Activated T-helper 1 cell treated with anti-CD3 and anti-CD28 coated beads, Interleukin-12 subunit alpha, Interleukin-12 subunit beta, Interleukin-2, Interleukin-4 antibody, amounts not matched to agents 30 ng/mL and 10 ng/mL and 1 ng/mL, durations not matched to agents 14 hours and 24 hours and 36 hours (primary cell): ENCODE measurements at places on chromosomes 12 and 14.

DNA sequence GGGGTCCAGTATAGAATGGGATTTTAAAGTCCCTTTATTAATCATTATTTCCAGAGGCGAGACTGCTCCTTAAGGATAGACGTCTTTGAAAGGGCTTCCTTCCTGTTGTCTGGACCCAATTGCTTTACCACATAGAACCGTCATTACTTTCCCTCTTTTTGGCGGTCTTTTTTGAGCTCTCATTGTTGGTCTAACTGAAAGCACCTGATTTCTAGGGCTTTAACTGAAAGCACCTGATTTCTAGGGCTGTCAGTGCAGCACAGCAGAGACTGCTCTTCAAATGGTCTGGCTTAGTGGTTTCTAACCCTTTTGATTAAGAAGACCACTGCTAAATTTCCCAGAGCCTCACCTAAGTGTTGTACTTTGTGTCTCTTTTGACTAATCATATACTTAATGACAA is 95.8 kb downstream of the PRKCH start:
- DNase-seq, result no peak

GRCh38 chr14:39109893-39110715 is 4.0 kb upstream of the GEMIN2 start:
- no peak for DNase-seq

GRCh38 chr12:111846016-111846415 is 4.0 kb downstream of the MAPKAPK5 start:
- DNase-seq, result no peak

DNA sequence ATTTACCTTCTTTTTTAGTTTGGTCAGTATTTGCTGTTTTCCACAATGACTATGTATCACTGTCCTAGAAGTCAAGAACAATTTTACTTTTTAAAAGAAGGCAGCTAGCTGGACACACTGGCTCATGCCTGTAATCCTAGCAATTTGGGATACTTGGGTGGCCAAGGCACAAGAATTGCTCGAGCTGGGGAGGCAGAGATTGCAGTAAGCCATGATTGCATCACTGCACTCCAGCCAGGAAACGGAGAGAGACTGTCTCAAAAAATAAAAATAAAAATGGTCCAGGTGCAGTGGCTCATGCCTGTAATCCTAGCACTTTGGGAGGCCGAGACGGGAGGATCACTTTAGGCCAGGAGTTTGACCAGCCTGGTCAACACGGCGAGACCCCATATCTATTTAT is 28.3 kb downstream of the MDM1 start:
- no peak for DNase-seq

GRCh38 chr12:107544937-107545336 is 140.7 kb upstream of the PWP1 start:
- no peak for DNase-seq

DNA sequence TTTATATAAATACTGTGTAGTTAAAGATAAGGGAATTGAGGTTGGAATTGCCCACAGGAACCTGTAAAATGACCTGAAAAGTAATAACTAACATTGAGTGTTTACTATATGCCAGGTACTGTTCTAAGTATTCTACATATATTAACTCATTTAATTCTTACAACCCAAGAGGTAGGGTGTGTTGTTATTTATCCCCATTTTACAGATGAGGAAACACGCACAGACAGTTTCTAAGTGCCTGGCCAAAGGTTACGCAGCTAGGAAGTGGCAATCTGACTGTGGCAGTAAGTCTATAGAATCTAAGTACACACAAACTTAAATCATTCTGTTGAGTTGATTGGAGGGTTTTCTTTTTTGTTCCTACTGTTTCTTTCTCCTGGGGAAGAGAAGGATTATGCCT is 1.1 kb upstream of the TSPAN31 start:
- no peak for DNase-seq

DNA sequence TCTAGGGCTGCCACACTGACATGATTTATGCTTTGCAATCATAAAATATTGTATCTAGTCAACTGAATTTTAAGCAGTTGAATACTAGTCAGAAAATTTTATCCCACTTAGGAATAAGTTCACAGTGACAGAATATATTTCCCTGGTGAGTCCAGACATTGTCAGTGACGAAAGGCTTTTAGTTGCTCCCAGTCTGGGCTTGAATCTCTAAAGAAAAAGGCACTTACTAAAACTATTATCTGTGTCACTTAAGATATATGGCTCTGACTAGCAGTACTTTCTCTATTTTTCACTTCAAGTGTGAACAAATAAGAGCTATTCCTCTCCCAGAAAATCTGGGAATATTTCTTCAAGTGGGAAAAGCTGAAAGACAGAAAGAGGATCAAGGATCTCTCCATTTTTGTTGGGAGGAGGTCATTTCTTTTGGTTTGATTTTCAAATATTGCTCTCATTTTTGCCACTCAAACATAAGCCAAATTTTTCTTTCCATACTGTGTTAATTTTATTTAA is 1262.3 kb upstream of the USP15 start:
- DNase-seq, result no peak
